ENCODE measurements at places on chromosomes 11 and 22.

DNA sequence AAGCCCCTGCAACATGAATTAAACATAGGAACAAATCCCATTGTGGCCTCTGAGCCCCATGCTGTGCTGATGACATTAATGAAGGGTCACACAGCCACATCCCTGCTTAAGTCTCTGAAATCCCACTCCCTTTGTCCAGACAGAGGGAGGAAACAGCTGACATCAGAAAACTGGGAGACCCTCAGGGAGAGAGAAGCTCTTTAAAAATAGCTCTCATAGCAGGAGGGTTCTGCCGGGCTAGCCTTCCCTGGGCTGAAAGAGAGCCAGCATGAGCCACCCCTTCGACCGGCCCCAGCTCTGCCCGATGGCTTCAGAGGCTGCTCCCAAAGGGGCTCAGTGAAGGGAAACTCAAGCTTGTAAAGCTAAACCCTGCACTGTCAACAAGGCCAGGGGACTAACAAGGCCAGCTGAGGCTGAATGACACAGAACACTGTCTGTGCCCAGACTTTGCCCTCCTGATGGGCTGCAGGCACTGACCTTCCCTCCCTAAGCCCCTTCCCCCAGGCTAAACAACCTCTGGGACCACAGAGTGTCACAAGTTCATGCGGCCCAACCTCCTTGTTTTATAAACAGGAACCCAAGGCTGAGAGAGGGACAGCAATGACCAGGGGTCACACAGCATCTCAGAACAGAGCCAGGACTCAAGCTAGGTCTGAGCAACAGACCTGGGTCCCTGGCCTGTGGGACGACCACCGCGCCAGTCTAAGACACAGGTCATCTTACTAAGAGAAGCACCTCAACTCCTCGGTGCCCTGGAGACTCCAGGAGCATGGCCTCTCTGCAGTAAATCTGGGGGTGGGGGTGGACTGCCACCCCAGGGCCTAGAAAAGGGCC, 163.8 kb downstream of the CHST1 start:
- DNase-seq: peak; percentile 54

- DNase-seq: no peak
Measured at GRCh38 chr11:44008698-44009097, 39.1 kb upstream of the ACCSL start.

GRCh38 chr11:83521647-83522596, 235.8 kb upstream of the CCDC90B start:
- DNase-seq: peak; percentile 56

- DNase-seq: peak; percentile 85
Measured at GRCh38 chr11:26297189-26297975, 34.5 kb upstream of the ANO3 start.

- DNase-seq: no peak
Measured at GRCh38 chr11:119263352-119263940, 53.5 kb downstream of the MCAM start.

DNA sequence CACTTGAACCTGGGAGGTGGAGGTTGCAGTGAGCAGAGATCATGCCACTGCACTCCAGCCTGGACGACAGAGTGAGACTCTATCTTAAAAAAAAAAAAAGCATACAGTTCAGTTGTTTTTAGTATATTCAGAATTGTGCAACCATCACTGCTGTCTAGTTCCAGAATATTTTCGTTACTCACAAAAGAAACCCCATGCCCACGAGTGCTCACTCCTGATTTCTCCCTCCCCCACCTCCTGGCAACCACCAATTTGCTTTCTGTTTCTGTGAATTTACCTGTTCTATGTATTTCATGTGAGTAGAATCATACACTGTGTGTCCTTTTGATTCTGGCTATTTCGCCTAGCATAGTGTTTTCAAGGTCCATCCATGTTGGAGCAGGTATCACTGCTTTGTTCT, 24.8 kb downstream of the PTPRJ start:
- no peak for DNase-seq

DNA sequence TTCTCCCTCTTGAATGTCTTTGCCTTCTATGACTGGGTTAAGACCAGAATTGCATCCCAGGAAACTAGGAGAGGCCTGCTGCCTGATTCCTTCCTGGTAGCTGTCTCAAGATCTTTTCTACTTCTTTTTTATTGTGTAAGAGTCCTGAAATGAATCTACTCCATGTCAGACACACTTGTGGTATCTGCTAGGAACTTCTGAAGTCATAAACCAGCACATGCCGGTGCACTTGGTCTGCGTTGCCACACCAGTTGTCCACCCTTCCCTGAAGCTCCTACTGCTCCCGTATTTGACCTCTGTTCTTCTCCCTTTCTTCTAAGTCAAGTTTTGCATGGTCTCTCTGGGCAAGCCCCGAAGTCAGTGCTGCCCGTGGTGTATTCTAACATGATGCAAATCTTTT, 644.2 kb downstream of the ETS1 start:
- no peak for DNase-seq

DNA sequence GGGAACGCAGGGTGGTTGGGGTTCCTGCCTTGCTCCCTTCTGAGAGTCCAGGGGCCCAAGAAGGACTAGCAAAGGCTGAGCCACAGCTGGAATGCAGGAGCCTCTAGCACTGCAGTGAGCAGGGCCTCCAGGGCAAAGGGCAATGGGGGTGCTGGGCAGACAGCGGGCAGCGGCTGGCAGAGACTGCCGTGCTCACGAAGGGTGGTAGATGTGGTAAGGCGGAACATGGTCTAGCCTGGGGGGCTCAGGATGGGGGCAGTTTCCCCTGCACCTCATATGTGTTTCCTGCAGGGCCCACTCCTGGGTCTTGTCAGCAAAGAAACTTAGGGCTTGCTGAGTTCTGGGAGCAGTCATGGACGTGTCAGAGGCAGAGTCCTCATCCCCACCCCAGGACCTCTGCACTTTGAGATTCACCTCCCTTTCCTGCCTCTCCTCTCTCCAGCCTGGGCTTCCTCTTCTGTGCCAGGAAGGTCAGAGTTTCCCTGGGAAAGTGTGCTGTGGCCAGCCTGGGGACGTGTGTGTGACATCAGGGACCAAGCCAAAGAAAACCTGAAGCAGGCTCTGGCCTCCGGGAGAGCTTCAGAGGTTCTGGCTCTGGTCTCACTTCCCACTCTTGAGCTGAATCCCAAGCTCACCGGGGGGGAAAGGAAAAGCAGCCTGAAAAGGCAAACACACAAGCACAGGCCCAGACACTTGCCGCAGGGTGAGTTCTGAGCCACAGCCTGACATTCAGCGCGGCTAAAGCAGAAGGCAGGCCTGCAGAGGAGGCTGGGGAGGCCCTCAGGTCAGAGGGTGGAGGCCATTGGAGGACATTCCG, 4.4 kb downstream of the MOGAT2 start:
- no peak for DNase-seq

DNA sequence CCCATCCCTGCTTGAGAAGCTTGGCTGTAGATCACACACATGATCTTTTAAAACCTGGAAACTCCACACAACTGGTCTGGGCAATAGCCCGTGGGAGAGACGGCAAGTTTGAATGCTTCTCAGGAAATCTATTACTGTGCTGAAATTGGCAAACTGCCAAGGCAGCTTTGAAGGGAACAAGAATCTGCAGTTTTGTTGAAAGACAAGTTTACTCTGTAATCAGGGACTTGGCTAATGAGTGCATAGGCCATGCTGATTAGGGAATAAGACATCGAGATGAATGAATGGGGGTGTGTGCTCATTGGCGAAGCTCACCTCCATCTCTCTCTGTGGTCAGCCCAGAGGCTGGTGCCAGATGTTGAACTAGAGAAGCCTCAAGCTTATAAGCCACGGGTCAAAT, 218.8 kb downstream of the HIPK3 start:
- DNase-seq: peak; percentile 90

GRCh38 chr22:34914846-34915245, 151.1 kb upstream of the ISX start:
- no peak for DNase-seq

- no peak for DNase-seq
Measured at GRCh38 chr22:22400964-22401363, 107.6 kb downstream of the ZNF280B start.

GRCh38 chr11:61963282-61964057, 4.0 kb downstream of the FTH1 start:
- no peak for DNase-seq

GRCh38 chr11:84648471-84648870, 978.7 kb downstream of the DLG2 start:
- DNase-seq: no peak

GRCh38 chr22:20520093-20520511, 12.7 kb downstream of the MED15 start:
- no peak for DNase-seq

DNA sequence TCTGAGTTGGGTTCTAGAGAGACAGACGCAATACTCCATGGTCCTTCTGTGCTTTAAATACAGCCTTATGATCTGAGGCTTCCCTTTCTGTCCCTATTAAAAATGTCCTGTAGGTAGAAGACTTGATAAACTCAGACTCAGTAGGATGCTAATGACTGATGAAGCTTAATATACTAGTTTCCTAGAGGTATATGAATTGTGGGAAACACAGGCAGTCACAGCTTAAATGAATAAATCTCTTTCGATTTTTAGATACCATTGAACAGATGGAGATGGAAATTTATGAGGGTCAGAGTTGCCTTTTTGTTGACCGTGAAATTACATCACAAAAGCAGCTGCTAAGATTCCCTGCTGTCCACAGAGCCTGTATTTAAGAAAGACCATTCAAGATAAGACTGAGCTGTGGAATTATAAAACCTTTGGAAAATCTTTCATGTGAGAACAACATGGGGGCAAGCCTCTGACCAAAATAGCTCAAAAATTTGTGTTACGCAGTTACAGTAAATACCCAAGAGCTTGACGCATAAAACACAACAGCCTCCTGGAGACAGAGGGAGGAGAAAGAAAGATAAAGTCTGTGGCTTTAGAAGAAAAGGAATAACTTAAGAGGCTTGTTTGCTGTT, 172.3 kb downstream of the AASDHPPT start:
- DNase-seq: no peak

DNA sequence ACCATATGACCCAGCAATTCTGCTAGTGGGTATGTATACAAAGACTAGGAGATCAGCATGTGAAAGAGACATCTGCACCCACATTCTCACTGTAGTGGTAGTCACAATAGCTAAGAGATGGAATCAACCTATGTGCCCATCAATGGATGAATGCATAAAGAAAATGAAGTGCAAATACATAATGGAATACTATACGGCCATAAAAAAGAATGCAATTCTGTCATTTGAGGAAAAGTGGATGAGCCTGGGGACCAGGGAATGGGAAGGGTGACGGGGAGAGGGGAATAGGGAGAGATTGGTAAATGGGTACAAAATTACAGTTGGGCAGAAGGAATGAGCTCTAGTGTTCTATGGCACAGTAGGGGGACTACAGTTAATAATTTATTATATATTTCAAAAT, 26.7 kb upstream of the SMIM38 start:
- no peak for DNase-seq

- DNase-seq: peak; percentile 6
Measured at GRCh38 chr22:21697021-21697771, 31.4 kb downstream of the PPIL2 start.

DNA sequence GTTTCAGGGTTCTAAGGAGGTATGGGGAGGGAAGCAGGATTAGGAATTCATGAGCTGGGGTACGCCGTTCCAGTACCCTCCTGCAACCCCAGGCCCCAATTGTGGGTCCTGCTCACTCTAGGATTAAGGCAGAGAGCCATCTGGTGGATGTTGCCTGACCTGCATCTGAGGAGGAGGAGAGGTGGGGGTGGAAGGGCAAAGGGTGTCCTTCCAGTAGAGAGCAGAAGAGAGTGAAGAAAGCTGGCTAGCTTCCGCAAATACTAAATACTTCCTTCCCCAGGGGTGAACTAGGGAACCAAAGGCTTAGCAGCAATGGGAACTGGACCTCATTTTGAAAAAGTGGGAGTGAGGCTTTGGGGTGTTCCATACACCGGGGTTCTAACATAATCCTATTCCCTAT, 10.6 kb downstream of the LRRC51 start:
- DNase-seq: peak; percentile 59

DNA sequence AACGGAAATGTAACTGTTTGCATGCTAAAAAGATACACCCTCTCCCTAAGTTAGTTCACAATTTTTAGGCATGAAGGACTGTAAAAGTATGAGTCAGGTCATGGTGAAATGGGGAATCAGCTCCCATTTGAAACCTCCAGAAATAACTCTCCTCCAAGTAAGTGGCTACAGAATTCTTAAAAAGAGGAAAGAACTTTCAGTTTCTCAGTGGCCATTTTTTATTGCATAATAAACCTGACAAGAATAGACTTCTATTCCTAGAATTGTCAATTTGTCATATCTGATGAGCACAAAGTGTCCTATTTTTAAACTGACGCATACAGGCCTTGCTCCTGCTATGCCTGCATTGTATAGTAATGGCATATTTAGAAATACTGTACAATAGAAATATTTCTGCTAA, 612.2 kb downstream of the CNTN5 start:
- DNase-seq: no peak

DNA sequence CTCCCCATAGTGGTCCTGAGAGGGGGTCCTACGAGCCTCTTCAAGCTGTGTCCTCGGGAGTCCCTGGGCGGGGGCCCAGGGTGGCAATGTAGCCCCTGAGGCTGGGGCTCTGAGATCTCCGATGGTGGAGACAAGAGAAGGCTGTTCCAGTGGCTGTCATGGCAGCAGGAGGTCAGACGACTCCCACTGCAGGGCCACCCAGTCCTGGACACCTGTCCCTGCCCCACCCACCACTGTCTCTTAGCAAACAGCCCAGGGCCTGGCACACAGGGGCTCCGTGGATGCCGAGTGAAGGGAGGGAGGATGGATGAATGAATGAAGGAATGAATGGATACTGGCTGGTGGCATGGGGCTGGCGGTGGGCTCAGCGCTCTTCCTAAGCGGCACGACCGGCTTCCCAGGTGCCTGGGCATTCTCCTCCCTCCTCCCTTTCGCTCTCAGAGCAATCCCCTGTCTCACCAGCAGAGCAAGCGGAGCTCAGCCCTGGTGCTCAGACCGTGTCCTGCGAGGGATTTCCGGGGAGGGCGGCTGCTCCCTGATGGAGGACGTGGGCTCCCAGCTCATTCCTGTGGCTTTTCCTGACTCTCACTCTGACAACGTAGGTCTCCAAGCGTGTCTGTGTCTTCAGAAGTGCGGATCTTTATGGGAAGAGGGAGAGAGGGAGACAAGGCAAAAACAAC, 1272.6 kb downstream of the BRD1 start:
- no peak for DNase-seq

GRCh38 chr22:29871684-29872083, 11.3 kb upstream of the MTMR3 start:
- peak; percentile 50 for DNase-seq

GRCh38 chr11:14634813-14635212, 8.8 kb upstream of the PDE3B start:
- no peak for DNase-seq

GRCh38 chr22:29331213-29331612, 15.7 kb upstream of the RASL10A start:
- no peak for DNase-seq

Data from NCI-H1417 (cell line).